ENCODE measurements at places on chromosomes 5 and 9.
A peak's percentile ranks its signal among the peaks of the same experiment; 100 is the strongest.

DNA sequence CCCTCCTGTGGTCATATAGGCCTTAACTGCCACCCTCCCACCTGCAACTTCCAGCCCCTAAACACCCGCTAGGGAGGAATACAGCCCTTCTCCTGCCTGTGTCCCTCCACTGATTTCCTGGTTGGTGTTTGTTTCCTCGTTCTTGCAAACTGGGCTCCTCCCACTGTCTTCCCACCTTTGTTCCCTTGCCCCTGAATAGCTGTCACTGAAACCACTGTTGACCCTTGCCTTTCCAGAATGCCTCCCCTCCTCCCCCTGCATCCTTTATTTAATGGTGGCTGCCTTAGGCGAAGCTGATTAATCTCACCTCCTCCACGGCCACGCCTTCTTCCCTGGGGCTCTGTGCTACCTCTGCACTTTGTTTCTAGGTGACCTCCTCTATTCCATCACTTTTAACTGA, 626.7 kb downstream of the BNC2 start:
- DNase-seq = no peak

GRCh38 chr9:110016340-110016739, 191.6 kb downstream of the C9orf152 start:
- peak; percentile 67 for DNase-seq

DNA sequence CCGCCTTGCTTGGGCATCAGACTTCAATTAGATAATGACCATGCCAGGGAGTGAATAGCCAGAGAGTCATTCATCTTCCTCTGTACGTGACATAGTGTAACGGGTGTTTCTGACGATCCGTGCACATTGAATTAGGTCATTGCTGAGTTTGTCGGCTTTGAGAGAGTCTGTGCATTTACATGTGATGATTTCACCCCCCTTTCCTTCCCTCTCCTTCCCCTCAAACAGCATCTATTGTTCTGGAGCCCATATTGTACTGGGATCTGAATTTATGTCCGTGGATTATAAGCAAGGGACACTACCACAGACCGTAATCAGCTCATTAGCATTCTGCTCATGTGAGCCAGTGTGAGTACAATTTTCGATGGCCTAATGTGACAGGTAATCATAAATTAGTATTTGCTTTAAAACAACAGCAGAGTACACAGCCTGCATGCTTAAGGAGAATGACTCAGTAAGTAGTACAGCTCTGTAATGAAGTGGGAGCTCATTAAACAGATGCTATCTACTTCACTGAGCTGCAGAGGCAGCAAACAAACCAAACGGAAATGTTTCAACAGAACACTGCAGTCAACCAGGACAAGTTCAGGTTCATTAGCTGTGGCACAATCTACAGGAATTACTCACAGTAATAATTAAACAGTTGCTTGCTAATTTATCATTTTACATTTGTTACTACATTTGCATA, 302.1 kb downstream of the CSNK1G3 start:
- peak; percentile 82 for DNase-seq

DNA sequence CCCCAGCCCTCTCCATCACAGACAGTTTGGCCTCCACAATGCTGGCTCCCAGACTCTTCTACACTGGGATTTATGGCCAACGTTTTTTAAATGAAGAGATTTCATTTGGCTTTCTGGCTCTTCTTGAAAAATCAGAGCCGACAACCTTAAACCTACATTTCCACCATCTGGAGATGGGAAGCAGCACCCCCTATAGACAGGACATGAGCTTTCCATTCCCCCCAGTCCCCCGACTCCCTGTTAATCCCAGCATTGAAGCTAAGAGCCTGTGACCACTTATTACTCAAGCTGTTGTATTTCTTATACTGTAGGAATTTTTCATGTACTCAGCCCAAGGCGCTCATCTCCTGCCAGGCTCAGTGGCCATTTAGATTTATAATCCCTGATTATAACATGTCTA, 34.0 kb upstream of the AFAP1L1 start:
- DNase-seq = no peak

GRCh38 chr9:81344366-81344765, 345.0 kb downstream of the TLE1 start:
- no peak for DNase-seq

DNA sequence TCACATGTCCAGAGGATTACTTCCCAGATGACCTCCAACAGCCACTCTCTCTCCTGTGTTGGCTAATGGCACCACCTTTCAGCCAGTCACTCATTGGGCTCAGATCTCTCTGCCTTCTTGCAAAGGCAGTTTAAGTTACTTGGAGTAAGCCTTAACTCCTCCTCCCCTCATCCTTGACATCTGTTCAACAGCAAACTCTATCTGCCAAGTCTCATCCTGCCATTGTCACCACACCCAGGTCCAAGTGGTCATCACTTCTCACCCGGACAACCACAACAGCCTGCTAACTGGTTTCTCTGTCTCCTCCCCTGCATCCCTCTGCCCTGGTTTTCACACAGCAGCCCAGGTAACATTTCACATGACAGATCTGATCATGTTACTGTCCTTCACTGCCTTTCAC, 58.5 kb downstream of the DCP2 start:
- DNase-seq = no peak

GRCh38 chr9:131668439-131669268, 71.2 kb downstream of the RAPGEF1 start:
- DNase-seq = peak; percentile 87

DNA sequence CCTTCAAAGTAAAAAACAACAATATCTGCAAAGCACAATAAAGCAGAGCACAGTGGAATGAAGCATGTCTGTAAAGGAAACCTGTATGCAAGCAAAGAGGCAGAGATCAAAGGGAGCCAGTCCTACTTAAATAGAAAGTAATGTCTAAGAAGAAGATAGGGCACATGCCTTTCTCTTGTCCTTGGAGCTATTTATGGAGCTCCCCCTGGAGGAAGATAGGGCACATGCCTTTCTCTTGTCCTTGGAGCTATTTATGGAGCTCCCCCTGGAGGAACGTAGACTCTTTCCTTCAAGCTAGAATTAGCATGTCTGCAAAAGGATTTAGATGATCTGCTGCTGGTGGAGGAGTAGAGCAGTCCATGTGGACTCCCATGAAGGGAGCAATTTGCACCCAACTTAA, 168.1 kb upstream of the RASEF start:
- no peak for DNase-seq

- no peak for DNase-seq
Observed at GRCh38 chr5:161093100-161093499, 241.1 kb upstream of the ATP10B start.

- no peak for DNase-seq
Observed at GRCh38 chr5:118060833-118061232, 927.5 kb downstream of the DTWD2 start.

DNA sequence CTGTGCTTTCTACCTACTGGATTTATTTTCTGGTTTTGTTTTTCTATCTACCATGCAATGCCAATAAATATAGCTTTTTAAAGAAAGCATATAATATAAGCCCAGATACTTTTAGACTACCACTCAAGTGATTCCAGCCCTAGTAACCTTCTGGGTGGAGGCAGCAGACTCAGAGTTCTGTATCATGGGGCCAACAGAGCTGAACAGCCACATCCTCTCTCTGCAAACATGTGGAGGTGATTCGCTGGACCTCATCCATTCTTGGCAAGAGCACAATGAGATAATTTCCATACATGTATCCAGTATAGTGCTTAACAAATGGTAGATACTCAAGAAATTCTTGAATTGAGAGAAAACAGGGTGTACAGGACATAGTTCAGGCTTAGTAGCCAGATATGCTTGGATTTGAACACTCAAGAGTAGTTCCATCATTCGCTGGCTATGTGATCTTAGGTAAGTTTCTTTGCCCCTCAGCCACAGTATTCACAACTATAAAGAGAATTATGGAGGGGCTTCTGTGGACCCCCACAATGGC, 124.5 kb downstream of the ASTN2 start:
- no peak for DNase-seq

DNA sequence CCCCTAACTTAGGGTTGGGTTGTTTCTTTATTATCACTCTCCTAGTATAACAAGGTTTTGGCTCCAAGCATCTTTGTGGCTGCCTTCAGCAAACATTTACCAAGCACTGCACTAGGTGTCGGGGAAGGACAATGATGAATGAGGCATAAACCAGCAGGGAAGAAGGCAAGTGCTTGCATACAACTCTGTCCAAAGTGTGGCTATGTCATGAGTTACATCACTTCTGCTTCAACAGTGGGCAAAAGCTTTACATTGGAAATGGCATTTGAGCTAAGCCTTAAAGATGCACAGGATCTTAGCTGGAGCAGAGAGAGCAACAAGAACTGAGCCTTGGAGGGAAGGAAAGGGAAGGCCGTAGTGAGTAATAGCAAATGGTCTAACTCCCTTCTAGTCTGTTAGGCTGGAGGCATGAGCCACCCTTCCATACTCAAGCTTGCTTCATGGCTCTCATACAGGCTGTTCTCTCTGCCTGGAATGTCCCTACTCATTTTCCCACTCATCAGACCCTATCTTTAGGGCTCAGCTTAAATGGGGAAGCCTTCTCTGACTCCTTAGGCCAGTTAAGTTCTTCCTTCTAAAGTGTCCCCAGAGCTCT, 121.8 kb downstream of the SEMA6A start:
- DNase-seq = peak; percentile 48

DNA sequence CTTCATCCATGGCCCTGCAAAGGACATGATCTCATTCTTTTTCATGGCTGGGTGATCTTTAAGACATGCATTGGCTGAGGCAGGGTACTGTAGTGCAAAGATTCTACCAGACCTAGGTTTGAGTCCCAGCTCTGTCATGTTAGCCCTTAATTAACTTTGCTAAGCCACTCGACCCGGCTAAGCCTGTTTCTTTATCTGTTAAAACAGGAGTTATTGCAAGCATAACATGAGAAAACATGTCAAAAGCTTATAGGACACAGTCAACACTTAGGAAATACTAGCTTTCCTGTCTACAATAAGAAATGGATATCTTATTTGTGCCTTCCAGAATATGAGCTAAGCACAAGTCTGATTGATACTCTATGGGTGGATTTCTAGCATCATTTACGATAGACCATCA, 92.6 kb downstream of the RASEF start:
- no peak for DNase-seq

Data from RCC 7860 (cell line).